NCI-H510A treated with DMSO at 0.1 percent for 48 hours (cell line): ENCODE measurements at places on chromosomes 7 and 10.

- no peak for DNase-seq
These were observed 154.2 kb downstream of the GFRA1 start for GRCh38 chr10:116118847-116119246.

DNA sequence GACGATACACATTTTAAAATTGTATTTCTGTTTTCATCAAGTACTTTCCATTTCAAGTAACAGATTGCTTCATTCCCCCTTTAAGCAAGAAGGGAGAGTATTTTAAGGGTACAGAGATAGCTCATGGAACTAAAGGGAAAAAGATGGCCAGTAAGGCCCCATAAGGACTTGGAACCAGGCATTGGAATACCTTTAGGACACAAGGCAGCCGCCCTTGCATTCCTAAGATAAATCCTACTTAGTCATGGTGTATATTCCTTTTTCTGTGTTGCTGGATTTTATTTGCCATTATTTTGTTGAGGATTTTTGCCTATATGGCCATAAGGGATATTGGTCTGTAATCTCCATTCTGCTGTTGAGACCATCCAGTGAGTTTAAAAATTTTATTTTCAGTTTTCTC lies 49.2 kb downstream of the BTRC start:
- DNase-seq = no peak

DNA sequence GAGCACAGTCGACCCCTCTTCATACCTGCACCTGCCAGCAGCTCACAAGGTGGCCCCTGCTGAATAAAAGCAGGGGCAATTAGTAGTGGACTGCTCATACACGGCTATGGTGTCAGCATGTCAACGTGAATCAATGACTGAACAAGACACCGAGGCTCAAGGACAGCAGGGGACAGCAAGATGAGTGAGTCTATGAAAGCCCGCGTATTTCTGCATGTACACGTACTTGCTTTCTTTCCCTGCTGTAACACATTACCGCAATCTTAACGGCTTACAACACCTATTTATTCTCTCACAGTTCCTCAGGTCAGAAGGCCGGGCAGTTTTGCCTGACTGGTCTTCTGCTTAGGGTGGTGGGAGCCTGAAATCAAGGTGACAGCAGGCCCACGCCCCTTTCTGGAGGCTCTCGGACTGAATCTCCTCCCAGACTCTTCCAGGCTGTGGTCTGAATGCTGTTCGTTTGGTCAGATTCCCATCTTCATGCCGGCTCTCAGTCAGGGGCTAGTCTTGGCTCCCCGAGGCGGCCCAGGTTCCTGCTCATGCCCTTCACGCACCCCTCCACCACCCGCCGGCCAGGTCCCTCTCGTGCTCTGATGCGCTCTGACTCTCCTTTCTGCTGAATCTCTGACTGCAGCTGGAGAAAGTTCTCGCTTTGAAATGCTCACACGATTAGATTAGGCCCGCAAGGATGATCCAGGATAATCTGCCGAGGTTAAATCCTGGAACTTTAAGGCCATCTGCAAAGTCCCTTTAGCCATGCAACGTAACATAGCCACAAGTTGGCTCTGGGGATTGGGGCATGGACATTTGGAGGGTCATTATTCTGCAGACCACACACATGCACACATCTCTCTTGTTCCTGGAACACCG lies 7.8 kb upstream of the PPP2R2D start:
- DNase-seq = no peak

DNA sequence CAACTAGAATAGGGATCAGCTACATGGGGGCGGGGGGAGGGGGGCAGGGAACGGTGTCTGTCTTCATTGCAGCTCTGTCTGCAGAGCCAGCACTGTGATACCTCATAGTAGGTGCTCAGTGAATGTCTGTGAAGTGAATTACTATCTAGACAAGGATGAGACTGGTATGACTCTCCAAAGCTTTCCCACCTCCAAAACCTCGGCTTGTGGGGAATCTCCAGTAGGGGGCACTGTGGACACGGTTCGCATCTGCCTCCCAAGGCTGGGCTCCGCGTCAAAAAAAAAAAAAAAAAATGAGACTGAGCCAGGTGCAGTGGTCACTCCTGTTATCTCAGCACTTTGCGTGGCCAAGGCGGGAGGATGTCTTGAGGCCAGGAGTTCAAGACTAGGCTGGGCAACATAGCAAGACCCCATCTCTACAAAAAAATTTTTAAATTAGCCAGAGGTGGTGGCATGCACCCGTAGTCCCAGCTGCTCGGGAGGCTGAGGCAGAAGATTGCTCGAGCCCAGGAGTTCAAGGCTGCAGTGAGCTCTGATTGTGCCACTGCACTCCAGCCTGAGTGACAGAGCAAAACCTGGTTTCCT lies 9.6 kb downstream of the TRIM56 start:
- DNase-seq = peak; percentile 2

DNA sequence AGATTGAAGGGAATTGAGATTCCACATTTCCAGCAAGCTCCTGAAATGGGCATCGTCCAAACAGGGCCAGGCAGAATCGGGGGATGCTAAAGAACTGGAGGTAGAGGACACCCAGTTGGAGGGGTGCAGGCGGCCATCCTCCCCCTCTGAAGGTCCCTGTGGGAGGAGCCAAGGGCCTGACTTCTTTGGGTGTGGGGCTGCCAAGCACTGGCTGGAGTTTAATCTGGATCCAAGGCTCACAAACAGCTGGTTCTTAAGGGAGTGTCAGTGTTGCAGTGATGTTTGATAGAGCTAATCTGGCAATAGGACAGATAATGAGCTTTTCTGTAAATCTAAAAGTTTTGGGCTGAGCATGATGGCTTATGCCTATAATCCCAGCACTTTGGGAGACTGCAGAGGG lies 20.8 kb downstream of the TSPAN14 start:
- DNase-seq = no peak
